ENCODE measurements at places on chromosomes 3 and 15. TPM values are rescaled to one million over a fixed set of nuclear protein-coding genes. Genes with fewer than 3 reads are reported as not detected.

SLC24A5 gene
- not detected for total RNA-seq

SPATA12 gene
- total RNA-seq = not detected

ACAN gene
- total RNA-seq = not detected

NDUFAF3 gene
- 106 TPM for total RNA-seq

IQCF5 gene
- total RNA-seq = not detected

TATDN2 gene
- 36.9 TPM for total RNA-seq

Measured in activated CD4-positive, alpha-beta memory T cell treated with anti-CD3 and anti-CD28 coated beads for 36 hours (primary cell).